Stimulated activated CD8-positive, alpha-beta memory T cell treated with anti-CD3 and anti-CD28 coated beads, Interleukin-4, amount 100 ng/mL, for 4 hours (primary cell): ENCODE measurements at places on chromosomes 6 and 20.

DNA sequence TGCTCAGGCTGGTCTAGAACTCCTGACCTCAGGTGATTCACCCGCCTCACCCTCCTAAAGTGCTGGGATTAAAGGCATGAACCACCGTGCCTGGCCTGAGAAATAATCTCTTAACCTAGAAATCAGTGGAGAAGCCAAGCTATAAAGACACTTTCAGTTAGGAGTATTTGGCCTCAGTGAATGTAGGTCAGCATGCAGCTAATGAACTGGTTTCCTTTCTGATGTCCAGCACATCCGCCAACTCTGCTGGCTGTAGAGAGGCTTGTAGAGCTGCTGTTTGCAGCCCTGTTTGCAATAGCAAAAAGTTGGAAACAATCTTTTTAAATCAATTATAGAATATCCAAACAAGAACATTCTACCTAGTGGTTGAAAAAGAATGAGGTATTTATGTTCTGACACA lies 42.4 kb upstream of the ELOVL5 start:
- no peak for DNase-seq

DNA sequence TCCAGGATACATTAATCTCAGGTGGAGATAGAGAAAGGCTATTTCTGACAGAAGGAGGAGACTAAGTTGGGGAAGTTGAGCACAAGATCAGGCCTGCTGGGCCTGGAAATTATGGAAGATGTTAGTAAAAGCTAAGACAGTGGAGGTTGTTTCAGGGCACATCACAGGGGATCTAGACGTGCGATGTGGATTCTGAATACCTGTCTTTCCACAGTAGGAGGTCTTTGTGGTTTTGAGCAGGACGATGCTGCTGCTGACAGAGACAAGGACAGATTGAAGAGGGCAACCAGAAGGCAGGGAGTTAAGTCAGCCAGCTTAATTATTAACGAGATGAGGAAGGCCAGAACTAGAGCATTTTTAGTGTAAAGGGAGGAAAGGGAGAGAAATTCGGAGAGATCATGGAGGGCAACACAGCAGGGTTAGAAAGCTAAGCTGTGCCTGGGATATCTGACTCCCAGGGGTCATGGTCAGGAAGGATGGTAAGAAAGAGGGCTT lies 384.9 kb downstream of the MAFB start:
- DNase-seq = no peak

DNA sequence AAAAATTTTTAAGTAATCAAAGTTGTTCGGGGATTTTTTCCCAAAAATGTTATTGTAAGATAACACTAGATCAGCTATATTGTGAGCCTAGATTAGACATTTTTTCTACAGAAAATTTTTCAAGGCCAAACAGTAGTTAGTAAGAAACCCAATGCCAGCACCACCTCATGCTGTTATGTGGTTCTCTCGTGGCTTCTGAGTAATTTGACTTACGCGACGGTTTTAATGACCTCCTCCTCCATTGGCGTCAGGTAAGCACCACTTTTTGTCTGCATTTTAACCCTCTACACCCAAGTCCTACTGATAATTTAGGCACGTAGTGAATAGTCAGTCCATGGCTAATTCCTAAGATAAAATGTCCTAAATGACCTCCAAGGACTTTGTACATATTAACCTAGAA lies 9.7 kb downstream of the RPS6KA2 start:
- no peak for DNase-seq

DNA sequence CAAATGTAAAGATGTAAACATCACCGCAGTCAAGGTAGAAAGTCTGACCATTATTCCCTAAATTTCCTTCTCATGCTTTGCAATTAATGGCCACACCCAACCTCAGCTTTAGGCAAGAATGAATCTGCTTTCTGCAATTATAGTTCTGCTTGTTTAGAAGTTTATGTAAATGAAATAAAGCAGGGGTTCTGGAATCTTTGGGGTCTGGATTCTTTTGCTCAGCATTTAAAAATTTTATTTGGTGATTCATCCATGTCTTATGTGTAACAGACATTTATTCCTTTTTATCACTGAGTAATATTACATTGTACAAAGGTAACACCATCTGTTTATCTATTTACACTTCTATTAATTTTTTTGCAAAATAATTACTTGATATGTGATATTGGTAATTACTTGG lies 613.6 kb downstream of the UTRN start:
- no peak for DNase-seq

GRCh38 chr20:38353316-38353715 lies 7.0 kb downstream of the LBP start:
- DNase-seq = no peak

DNA sequence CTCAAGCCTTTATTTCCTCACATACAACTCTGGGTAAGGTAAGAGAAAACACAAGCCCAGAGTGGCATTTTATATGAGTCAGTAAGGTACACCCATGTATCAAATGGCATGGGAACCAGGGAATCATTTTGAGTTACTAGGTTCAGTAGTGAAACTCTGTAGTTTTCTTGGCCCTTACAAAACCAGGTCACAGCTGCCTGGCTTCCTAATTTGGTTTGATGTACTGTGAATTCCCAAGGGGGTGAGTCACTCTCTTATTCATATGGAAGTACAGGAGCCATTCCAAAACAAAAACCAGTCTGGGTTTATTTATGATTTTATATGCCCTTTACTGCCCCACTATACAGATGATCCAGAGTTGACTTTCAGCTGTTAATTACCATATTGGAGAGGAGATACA lies 70.7 kb downstream of the PDE7B start:
- DNase-seq = no peak

- DNase-seq = no peak
Measured at GRCh38 chr6:157017022-157017421, 239.8 kb downstream of the ARID1B start.

GRCh38 chr6:167031082-167031709 lies 32.0 kb downstream of the CEP43 start:
- DNase-seq = no peak

DNA sequence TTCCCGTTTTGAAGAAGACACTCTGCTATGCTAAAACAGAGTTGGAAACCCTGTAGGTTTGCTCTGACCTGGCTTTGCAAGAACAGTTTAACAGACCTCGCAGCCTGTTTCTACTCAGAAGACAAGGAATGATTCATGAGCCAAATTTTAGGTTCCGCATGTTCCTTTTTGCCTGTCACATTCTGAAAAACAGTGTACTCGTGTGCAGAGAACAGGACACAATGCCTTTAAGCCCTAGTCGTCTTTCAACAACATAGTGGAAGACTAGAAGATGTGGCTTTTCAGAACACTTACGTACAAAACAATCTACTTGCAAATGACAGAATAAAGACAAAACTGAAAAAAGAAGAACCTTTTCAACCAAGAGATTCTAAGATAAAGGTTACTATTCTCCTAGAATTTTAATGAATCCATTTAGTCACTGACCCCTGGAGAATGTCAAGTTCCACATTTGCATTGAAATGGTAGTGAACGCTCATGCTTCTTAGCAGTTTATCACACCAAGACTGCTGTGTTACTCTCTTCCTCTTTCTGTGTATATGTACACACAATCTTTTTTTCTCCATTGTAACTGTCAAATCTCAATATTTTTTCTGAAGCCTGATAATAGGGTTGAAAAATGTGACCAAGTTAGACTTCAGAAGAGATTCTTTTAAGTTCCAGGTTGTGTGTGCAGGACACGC lies 220.7 kb upstream of the NRSN1 start:
- DNase-seq = no peak

DNA sequence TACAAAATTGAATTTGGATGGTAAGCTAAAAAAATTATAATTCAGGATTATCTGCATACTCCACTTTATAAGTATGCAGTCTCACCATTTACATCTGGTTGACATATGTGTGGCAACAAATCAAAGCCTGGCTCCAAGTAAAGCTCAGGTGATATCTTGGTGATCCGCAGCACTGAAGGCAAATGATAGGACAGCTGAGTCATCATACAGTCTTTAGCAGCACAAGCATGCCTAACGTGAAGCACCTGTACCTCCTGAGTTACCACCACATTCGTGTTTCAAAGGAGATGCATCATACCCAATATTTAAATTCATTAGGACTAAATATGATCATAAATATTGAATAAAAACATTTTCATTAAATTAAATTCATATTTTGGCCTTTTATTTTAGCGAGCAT lies 11.8 kb upstream of the STX11 start:
- DNase-seq = no peak

DNA sequence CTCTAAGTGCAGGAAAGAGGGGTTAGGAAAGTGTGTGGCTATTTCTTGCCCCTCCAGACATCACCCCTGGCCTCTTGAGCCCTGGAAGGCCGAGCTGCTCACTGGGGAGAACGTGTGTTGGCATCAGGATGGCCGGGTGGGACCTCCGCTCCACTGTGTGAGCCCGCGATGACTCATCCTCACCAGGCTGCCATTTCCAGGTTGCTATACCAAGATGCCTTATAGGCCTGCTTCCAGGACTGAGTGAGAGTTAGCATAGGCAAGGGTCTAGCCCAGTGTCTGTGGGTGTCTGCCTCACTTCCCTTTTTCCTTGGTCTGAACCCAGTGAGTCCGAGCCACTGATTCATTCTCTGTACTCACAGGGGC lies 105.0 kb downstream of the MRPL14 start:
- DNase-seq = no peak

GRCh38 chr20:8808202-8808535 lies 260.7 kb upstream of the PLCB4 start:
- no peak for DNase-seq

DNA sequence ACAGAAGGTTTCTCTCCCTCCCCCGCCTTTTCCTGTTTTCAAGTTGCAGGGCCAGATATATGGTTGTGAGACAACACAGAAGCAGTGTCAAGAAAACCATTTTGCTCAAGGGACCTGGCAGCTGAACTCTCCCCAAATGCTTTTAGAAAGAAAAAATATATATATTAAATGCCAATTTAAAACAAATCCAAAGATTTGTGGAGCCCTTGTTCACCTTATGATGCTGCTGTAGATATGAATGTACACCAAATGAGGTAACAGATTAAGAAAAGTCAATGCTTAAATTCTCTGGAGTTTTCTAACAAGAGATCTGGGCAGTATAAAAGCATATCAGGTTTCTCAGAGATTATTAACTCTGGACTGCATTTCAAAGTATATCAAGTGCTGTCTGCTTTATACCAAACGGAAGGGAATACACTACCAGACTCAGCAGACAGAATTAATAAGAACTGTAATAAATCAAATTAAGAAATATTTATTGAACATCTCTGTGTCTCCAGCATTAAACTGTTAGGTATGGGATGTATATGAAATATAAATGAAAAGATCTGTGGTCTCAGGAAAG lies 357.5 kb downstream of the HDGFL1 start:
- DNase-seq = no peak

DNA sequence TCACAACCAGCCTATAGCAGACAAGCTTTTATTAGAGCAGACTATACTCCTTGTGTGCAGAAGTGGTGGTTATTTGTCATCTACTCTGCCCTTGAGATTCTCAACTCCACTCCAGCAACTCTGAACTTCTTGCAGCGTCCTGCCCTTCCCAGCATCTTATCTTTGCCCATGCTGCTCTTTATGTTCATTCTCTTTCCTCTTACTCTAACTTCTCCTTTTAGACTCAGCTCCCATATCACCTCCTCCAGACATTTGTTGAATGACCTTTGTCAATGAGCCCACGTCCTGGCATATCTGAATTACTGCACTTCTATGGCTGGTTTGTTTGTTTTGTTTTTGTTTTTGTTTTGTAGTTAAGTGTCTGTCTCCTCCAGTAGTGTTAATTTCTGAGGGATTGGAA lies 81.2 kb downstream of the KCNQ5 start:
- DNase-seq = no peak

GRCh38 chr6:170005665-170006064 lies 254.2 kb downstream of the ERMARD start:
- DNase-seq = no peak

GRCh38 chr6:82910820-82911219 lies 154.8 kb downstream of the UBE3D start:
- DNase-seq = no peak

- DNase-seq = no peak
Measured at GRCh38 chr20:341682-342081, 5.2 kb upstream of the NRSN2 start.

GRCh38 chr6:161235776-161236633 lies 37.9 kb downstream of the AGPAT4 start:
- DNase-seq = no peak

DNA sequence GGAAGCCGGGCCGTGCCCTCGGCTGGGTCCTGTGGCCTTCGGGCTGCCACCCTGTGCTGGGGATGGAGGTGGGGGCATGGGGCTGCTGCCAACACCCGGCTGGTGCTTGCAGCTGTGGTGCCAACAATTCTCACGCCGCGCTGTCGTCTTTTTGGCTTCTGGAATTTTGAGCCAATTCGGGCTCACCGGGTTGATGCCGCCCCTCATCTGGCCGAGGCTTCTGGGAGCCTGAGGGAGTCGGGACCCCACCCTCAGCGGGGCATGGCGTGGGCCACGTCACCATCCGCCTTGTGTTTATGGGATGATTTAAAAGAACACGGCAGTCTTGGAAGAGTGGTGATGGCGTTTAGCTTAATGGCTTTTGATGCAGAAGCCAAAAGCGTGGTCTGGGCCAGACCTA lies 8.7 kb upstream of the NPBWR2 start:
- no peak for DNase-seq

GRCh38 chr20:63657260-63657936 lies 714 bp upstream of the RTEL1 start:
- no peak for DNase-seq

- DNase-seq = no peak
Measured at GRCh38 chr6:107853230-107853629, 29.1 kb upstream of the SCML4 start.

DNA sequence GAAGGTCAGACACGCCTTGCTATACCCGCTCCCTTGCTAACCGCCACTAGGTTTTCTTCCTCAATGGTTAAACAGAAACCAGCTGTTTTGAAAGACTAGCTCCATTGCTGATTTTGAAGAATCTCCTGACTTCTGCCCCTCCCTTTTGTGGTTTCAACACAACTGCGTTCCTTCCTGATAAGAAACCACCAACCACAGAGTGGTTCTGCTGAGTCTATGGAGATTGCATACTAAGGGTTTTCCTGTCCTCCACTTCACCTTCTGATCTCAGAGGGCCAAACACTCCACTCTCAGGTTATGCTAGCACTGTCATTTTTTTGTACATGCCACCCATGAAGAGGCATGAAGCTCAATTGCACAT lies 207.9 kb downstream of the MYLK4 start:
- DNase-seq = no peak

- DNase-seq = no peak
Measured at GRCh38 chr20:41116282-41116956, 20.9 kb upstream of the PLCG1 start.

DNA sequence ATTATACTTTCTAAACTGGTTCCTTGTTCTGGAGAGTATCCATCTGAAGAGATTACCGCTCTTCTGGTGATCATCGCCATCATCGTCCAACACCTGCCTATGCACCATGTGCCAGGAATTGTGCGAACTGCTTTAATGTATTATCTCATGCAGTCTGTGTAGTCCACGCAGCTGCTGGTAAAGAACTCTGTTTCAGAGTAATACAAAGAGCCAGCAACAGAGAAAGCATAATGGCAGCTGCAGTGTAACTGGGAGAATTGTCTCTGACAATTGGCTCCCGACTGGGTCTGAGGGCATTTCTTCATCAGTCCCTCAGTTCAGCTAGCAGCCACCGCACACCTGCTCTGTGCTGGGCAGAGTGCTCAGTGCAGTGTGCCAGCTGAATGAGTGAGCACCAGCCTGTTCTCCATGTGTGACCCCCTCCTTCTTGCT lies 383.4 kb downstream of the GRIK2 start:
- no peak for DNase-seq

- DNase-seq = no peak
Measured at GRCh38 chr6:142474531-142475289, 172.9 kb downstream of the ADGRG6 start.
